ENCODE measurements at places on chromosomes 3 and 15.

DNA sequence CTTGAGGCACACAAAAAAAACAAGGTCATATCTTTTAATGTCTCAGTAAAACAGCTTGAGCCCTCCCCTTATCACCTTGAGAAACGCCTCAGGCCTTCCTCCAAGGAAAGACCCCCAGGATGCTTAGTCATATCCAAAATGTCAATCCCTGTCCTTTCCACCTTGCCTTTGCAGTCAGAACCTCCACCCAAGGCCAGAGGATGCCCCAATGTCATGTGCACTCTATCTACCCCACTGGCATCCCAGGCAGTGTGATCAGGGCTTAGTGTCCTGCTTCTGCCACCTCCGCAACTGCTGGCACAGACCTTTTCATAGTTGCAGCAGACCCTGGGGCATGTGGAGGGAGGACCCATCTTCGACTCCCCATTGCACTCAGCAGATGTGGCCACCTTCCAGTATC is 268.0 kb upstream of the LRRFIP2 start:
- no peak for DNase-seq

GRCh38 chr15:77455696-77456321 is 35.1 kb downstream of the HMG20A start:
- no peak for DNase-seq

- no peak for DNase-seq
Measured at GRCh38 chr15:79965846-79966630, 5.0 kb downstream of the BCL2A1 start.

DNA sequence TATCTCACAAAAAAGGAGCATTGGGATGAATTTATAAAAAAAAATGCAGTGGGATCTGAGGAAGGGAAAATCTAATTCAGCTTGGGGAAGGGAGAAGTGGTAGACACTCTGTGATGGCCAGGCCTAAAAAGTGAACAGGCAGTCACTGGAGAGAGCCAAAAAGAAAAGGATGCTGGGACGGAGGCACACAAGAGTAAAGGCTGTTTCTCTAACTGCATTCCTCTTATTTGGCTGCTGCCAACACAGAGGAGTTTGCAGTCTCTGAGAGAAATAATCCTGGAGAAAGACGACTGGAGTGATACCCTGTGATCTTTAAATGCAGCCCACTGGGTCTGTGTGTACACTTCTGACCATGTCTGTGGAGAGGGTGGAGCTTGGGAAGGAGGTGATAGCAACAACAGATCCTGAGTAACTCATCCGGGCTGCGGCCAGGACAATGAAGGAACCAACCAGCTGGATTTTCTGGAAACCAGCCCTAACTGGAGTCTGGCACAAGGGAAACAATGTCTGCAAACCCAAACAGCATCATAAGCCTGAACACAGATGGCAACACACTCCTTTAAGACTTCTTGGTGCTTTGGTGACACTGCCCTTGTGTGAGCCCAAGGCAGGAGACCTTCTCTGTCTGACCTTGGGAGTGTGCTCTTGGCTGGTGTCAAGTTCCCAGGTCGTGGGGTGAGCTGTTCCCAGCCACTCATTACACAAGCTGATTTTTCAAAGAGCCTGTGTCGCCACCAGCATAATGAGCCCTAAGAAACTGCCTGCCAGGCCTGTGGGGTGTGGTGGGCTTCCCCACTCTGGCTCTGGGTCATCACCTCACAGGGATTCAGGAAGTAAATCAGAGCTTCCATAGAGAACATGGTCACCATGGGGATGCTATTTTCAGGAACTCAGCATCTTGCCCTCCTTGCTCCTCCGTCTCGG is 8.0 kb downstream of the FYCO1 start:
- DNase-seq: peak; percentile 47

DNA sequence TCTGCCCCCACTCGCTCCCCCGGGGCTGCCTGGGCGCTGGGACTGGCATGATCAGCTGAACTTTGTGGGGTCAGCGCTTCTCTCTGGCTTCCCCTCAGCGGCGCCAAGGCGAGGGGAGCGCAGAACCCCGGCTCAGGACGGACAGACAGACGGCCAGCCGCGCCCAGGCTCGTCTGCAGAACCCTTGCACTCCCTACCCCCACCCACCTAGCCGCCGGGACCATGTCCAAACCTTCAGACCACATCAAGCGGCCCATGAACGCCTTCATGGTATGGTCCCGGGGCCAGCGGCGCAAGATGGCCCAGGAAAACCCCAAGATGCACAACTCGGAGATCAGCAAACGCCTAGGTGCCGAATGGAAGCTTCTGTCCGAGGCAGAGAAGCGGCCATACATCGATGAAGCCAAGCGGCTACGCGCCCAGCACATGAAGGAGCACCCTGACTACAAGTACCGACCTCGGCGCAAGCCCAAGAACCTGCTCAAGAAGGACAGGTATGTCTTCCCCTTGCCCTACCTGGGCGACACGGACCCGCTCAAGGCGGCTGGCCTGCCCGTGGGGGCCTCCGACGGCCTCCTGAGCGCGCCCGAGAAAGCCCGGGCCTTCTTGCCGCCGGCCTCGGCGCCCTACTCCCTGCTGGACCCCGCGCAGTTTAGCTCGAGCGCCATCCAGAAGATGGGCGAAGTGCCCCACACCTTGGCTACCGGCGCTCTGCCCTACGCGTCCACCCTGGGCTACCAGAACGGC is 621 bp downstream of the SOX14 start:
- no peak for DNase-seq

DNA sequence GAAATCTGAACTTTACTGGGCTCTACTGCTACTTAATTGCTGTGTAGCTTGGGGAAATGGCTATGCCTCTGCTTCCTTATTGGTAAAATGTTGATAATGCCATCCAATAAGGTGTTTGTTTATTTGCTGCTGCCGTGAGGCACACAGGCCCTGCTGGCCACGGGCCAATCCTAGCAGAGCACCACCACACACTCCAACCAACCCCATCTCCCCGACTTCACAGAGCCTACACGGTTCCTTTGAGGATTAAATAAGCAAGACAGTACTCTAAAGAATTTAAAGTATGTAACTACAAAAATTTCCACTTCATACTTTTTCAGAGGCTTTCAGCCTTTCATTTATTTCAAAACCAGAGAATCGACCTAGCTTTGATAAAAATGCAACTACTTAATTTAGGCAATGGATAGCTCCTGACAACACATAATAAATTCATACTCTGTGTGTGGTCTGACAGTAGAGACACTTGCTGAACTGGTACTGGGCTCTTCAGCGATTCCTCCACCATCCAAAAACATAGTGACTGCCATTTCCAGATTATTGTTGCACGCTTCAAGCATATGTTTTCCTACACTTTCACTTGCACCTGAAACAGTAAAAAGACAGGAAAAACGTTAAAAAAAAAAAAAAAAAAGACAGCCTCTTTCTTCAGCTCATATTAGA is 25.3 kb downstream of the UBXN7 start:
- no peak for DNase-seq

DNA sequence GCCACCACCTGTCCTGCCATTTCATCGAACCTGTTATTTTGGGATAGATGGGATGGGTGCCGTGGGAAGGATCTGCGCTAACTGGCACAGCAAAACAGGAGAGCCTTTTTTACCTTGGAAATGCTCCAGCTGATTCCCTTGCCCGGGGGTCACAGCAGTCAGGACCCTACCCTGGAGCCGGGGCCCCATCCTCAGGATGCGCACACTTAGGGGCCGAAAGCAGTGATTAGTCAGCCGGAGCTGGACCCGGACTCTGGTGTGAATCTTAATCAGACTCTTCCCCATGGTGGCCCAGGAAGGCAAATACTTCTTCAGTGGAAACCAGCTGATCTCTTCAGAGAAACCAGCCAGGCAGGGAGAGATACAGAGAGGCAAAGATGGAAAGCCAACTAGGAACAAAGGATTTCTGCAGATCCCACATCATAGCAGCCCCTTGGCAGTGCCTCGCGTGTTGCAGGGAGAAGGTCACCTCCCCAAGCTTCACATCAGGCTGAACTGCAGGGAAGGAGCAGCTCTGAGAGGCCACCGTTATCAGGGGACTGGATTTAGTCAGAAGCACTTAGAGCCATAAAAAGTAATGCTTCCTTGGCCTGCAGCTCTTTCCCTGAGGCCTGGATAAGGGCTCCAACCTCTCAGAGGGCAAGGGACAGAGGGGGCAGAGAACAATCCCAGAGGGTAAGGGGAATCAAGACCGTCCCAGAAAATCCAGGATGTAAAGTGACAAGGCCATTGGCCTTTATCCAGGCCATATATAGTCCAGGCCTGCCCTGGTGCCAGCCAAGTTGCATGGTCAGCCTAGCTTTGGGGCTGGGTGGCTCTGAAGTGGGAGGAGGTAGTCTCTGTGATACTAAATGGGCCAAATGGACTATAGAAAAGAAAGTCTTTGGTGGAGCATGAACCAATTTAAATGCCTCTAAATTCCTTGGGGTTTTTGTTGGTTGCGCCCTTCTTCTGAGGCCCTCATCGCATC is 52.9 kb downstream of the WDR76 start:
- no peak for DNase-seq

- DNase-seq: no peak
Measured at GRCh38 chr3:148079370-148079769, 618.3 kb upstream of the AGTR1 start.

GRCh38 chr3:38579141-38579540 is 70.3 kb downstream of the SCN5A start:
- no peak for DNase-seq

- no peak for DNase-seq
Measured at GRCh38 chr3:94671078-94671477, 608.2 kb downstream of the NSUN3 start.

GRCh38 chr3:51568036-51568435 is 29.5 kb downstream of the RAD54L2 start:
- no peak for DNase-seq

- no peak for DNase-seq
Measured at GRCh38 chr3:88003115-88003755, 55.6 kb downstream of the CGGBP1 start.

- no peak for DNase-seq
Measured at GRCh38 chr3:192929146-192929545, 11.5 kb upstream of the MB21D2 start.

DNA sequence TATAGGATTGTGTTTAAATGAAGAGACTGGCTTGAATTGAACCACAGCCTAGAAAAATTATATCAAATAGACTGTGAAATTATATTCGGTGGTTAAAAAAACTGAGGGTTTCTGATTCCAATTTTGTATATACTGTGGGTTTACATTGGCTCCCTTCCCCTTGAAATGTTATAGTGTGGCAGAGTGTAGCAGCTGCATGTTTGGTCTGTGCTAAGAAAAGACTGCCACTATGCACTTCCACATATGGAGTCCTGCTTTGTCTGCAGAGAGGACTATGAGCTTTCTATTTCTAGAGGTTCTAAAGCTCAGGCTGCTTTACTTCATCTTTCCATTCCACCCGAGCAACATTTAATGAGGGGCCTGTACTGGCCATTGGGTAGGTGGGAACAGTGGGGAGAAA is 112.3 kb downstream of the P3H2 start:
- DNase-seq: no peak

- no peak for DNase-seq
Measured at GRCh38 chr3:137174514-137174913, 216.7 kb downstream of the IL20RB start.

DNA sequence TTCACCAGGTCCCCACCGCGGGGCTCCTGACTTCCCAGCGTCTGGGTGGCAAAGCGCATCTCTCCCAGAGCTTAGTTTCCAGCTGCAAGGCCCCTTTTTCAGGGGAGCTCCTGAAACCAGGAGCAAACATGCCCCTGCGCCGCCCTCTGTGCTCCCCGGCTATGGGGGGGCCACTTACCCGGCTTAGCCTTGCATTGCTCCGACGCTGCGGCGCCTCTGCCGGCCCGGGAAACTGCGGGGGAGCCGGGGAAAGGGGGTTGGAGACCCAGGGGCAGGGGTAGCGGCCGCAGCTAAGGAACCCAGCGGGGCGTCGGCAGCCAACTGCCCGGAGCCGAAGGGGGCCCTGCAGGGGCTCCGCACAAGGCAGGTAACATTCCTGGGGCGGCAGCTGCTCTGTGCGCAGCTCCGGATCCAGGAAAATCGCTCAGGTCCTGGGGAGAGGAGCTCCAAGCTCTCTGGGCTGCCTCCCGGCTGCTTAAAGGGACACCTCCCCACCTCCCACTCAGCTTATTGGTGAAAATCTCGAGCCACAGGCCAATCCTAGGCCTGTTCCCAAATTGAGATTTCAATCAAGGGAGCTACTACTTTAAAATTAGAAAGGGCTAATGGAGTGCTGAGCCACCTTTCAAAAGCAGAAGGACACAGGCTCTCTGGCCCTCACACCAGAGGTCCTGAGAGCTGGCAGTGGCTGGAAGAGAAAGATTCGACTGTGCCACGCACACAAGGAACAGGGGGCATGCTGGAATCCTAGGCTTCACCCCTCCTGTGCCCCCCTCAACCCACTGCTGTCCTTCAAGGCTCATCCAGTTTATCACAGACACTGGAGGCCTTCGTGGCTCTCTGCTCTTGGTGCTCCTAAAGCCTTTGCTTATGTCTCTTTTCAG is 42.7 kb upstream of the PRICKLE2 start:
- DNase-seq: no peak

- DNase-seq: no peak
Measured at GRCh38 chr3:22216601-22217000, 465.6 kb upstream of the ZNF385D start.

DNA sequence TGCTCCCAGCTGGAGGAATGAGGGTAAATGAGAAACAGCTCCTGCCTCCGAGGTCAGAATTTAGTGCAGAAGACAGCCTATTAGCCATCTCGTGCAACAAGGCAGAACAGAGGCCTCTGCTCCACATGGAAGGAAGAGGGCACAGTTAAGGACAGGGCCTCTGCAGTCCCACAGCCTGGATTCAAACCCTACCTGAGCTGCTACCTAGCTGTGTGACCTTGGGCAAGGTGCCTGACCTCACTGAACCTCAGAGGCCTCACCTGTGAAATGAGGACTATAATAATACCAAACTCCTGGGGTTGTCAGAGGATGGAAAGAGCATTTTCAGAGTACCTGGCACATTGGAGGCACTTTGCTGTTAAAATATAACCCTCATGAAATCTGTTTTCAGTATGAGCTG is 285.7 kb upstream of the CTNNB1 start:
- no peak for DNase-seq

DNA sequence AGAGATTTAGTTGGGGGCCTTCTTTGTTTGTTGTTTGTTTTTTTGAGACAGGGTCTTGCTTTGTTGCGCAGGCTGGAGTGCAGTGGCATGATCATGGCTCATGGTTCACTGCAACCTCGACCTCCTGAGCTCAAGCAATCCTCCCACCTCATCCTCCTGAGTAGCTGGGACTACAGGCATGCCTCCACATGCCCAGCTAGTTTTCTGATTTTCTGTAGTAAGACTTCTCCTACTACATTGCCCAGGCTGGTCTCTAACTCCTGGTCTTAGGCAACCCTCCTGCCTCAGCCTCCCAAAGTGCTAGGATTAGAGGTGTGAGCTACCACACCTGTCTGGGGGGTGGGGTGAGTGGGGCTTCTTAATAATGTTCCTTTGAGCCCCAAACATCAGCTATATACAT is 148.3 kb upstream of the ADAMTS9 start:
- no peak for DNase-seq

DNA sequence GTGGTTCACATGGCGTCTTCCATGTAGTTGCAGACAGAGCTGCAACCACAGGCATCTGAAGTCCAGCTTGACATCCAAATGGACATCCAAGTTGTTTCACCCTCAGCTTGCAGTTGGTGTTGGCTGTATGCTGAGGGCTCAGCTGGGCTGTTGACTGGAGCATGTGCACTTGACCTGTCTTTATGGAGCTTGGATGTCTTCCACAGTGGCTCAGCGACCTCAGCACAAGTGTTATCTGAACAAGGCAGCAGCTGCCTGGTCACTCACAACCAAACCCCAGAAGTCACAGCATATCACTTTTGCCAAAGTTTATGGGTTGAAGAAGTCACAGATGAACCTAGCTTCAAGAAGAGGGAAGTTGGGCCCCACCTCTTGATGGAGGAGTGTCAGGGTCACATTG is 92.9 kb downstream of the TPRA1 start:
- DNase-seq: no peak
